ENCODE measurements at places on chromosomes 7 and 10. TPM values are rescaled to one million over a fixed set of nuclear protein-coding genes. Genes with fewer than 3 reads are reported as not detected.

- H3K4me1 ChIP-seq, result no peaks in the 10 kb centered on the region
- H3K27me3 ChIP-seq, result no peaks in the 10 kb centered on the region
Measured at GRCh38 chr10:36612436-36612835, 513.0 kb upstream of the ANKRD30A start.

DNA sequence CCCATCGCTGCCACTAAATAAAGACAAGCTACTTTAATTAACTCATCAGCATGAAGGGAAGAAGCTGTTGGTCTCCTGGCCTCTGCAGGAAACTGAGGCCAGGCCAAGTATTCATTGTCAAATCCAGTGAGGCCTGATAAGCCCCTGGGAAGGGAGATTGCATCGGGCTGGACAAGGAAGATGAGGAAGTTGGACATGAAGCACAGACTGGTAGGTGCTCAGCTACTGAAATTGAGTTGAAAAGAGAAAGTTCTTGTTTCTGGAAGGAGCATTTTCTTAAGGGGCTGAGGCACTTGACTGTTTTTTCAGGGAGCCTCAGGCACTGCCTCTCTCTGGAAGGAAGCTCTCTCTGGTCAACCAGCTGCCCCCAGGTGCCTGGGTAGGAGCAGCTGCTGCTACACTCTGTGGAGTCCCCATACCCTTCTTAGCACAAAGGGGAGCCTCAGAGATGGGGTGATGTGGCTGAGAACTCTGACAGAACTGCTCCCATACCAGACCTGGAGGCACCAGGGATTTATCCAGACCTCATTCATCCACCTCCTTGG, 90.3 kb upstream of the IKZF1 start:
- peak; percentile 60 for DNase-seq
- peak overlapping the region; percentile 90 for H3K27ac ChIP-seq
- no peaks in the 10 kb centered on the region for H3K27me3 ChIP-seq
- no peaks in the 10 kb centered on the region for H3K36me3 ChIP-seq
- H3K4me1 ChIP-seq, result peaks cover 86% of the 10 kb centered on the region

HOXA9 gene
- not detected for total RNA-seq

DNA sequence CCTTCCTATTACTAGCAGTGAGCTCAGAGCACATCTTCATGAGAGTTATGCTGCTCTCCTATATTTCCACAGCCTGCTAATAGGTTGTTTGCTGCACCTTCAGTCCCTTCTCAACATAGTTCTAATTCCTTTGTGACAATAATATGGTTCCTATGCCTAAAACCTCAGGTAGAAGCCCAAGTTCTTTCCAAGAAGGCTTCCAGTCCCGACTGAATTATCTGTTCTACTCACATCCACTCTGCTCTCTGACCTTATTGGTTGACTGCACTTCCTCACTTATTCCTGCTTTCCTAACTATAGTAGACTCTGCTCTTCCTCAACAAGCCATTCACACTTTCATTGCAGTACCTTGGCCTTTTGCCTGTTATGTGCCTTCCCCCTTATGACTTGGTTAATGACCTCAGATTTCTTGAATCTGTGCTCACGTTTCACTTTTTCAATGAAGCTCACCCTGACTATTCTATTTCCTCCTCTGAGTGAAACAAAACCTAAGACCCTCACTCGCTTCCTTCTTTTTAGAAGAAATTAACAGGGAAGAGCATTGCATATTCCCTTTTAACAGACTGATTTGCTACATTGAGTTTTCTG, 132.7 kb downstream of the MDFIC start:
- H3K27me3 ChIP-seq, result peaks cover 11% of the 10 kb centered on the region
- no peak overlapping the region for H3K4me3 ChIP-seq
- H3K36me3 ChIP-seq, result no peaks in the 10 kb centered on the region
- H3K4me1 ChIP-seq, result peaks cover 2% of the 10 kb centered on the region

- H3K27me3 ChIP-seq, result no peaks in the 10 kb centered on the region
- no peaks in the 10 kb centered on the region for H3K4me1 ChIP-seq
- no peak overlapping the region for H3K4me3 ChIP-seq
- no peak for DNase-seq
Measured at GRCh38 chr7:15525652-15526263, 36.1 kb downstream of the AGMO start.

CPN1 gene
- not detected for total RNA-seq

OR9A2 gene
- not detected for total RNA-seq

TMEM270 gene
- not detected for total RNA-seq

GRCh38 chr10:49407552-49408137, 11.8 kb upstream of the DRGX start:
- no peak overlapping the region for H3K4me3 ChIP-seq
- H3K27me3 ChIP-seq, result peaks cover 28% of the 10 kb centered on the region
- no peak overlapping the region for H3K27ac ChIP-seq
- H3K36me3 ChIP-seq, result no peaks in the 10 kb centered on the region
- peaks cover 2% of the 10 kb centered on the region for H3K4me1 ChIP-seq
- DNase-seq, result peak; percentile 92

DNA sequence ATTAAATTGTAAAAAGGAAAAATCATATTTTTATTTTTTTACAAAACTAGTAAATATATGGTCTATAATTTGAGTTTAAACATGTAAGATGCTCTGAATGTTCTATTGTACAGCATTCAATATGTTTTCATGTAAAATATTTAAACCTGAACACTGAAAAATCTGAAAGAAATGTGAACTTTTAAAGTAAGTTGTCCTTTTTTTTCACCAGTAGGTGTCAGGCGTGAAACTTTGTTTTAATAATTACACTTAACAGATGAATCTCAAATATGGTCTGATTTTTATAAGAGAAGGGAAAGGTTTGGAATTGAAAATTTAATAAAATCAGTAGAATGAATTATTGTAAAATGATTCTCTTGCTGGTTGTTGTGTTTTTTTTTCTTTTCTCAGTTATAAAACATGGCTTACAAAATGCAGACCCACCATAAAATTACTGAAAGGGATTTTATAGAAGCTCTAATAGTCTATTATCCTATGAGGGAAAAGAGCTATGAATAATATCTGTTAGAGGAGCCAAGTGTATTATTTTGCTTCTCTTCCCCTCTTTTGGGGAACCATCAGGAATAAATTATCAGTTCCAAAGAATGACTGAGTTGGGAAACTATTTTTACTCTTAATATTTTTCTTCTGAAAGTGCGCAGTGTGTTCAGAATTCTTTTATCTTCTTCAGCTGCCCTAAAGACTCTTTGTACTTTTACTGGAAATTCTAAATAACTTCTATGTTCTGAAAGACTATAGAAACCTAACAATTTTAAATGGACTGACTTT, 217.7 kb upstream of the FZD1 start:
- H3K4me1 ChIP-seq, result peaks cover 9% of the 10 kb centered on the region
- no peaks in the 10 kb centered on the region for H3K27me3 ChIP-seq
- no peak for DNase-seq
- H3K4me3 ChIP-seq, result no peak overlapping the region

GRCh38 chr10:21263263-21263803, 262.1 kb downstream of the SKIDA1 start:
- no peaks in the 10 kb centered on the region for H3K36me3 ChIP-seq
- H3K4me1 ChIP-seq, result no peaks in the 10 kb centered on the region
- DNase-seq, result no peak

DNA sequence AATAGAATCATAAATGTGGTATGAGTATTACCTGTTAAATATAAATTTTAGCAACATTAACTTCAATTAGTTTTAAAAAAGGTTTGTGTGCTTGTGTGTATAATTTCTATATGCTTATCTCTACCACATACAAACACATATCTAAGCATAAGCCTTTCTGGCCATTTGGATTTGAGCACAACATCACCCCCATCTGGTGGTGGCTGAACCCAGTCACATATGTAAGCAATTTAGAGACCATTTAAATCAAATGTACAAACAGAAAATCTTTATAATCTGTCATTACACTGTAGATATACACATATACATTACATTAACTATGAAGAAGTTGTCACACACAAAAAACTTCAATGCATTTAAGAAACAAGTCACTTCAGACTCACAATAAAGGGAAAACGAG, 31.7 kb downstream of the GPR22 start:
- peaks cover 10% of the 10 kb centered on the region for H3K36me3 ChIP-seq
- no peaks in the 10 kb centered on the region for H3K27me3 ChIP-seq
- H3K27ac ChIP-seq, result no peak overlapping the region
- H3K4me1 ChIP-seq, result peaks cover 9% of the 10 kb centered on the region
- H3K4me3 ChIP-seq, result no peak overlapping the region

CPA2 gene
- total RNA-seq, result 0.14 TPM

ITGA8 gene
- not detected for total RNA-seq

DNA sequence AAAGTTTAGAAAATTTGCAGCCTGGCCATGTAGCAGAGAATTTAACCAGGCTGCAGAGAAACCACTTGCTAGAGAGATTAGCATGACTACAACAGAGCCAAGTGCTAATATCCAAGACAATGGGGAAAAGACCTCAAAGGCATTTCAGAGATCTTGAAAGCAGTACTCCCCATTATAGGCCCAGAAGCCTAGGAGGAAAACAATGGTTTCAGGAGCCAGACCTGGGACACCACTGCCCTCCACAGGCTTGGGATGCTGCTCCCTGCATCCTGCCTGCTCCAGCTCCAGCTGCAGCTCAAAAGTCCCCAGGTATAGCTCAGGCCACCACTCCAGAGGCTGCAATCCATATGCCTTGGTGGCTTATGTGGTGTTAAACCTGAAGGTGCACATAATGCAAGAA, 101.5 kb upstream of the TMEM72 start:
- H3K36me3 ChIP-seq, result no peaks in the 10 kb centered on the region
- no peak overlapping the region for H3K27ac ChIP-seq
- no peaks in the 10 kb centered on the region for H3K4me1 ChIP-seq
- no peak for DNase-seq

All from activated CD4-positive, alpha-beta T cell treated with anti-CD3 and anti-CD28 coated beads, Interleukin-2, amount 10 ng/mL, durations not matched to agents 24 days and 14 days (primary cell).